ENCODE measurements at places on chromosomes 1 and 21. TPM values are rescaled to one million over a fixed set of nuclear protein-coding genes. Genes with fewer than 3 reads are reported as not detected.
A peak's percentile ranks its signal among the peaks of the same experiment; 100 is the strongest.

The FMO1 gene
- not detected for polyA plus RNA-seq

The S100A9 gene
- polyA plus RNA-seq: not detected

The TMEM82 gene
- not detected for polyA plus RNA-seq

The SPTA1 gene
- polyA plus RNA-seq: not detected

The OR10Z1 gene
- not detected for polyA plus RNA-seq

The SNRNP40 gene
- 51.9 TPM for polyA plus RNA-seq

The CKS1B gene
- 113 TPM for polyA plus RNA-seq

The AKR7A3 gene
- 0.24 TPM for polyA plus RNA-seq

DNA sequence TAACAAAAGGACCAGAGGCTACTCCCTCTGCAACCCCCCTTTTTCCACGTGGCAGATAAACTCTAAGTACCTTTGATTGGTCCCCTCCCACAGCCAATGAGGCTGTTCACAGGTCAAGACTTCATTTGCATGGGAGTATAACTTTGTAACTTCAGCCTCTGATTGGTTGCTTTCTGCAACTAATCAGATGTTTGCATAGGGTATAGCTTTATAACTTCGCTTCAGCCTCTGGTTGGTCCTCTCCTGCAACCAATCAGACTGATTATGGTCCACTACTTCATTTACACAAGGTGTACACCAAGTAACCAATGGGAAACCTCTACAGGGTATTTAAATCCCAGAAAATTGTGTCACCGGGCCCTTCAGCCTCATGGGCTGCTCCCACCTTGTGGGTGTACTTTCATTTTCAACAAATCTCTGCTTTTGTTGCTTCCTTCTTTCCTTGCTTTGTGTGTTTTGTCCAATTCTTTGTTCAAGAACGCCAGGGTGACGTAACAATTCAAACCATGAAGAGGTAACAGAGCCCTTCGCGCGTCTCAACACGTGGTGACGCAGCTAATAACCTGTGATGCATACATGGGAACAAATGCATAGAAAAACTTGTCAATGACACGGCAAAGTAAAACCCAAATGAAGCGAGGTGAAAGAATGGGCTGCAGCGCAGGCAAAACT, 47.2 kb downstream of the VPS26C start:
- DNase-seq: no peak

GRCh38 chr1:111218701-111219556, 8.6 kb upstream of the CHI3L2 start:
- no peak for DNase-seq

- no peak for DNase-seq
These were observed 739.0 kb downstream of the NCAM2 start for GRCh38 chr21:21737186-21737585.

GRCh38 chr1:26364956-26365355, 7.6 kb downstream of the ZNF683 start:
- DNase-seq: no peak

DNA sequence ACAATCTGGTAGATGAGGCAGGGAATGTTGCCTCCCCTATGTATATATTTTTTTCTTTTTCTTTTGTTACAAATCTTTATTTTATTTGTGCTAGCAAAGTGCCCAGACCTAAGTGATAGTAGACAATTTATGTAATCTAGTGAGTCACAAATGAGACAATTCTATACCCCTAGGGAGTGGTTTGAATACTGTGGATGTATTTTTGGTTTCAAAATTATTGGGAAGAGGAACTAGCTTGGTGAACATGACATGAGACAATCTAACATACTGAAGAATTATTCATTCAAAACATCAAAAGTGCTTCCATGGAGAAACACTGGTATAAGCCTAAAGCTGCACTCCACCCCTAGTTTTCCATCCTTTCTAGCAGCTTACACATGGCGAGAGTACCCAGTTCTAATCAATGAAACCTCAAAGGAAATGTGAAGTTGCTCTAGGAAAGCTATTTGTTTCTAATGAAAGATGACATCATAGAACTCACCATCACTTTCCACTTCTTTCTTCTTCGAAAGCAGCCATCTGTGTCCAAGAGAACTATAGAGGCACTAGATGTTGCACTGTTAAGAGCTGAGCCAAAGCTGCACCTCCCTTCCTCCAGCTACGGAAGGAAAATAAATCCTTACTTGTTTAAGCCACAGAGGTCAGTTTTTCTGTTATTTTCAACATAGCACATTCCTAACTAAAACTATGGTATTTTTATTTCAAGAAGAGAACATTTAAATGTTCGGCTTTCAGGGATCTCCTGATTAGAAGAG, 764.6 kb downstream of the LTN1 start:
- peak; percentile 30 for DNase-seq

- no peak for DNase-seq
These were observed 21.5 kb downstream of the RPL5 start for GRCh38 chr1:92853299-92853698.

- DNase-seq: no peak
These were observed 409 bp upstream of the HOOK1 start for GRCh38 chr1:59814180-59814900.

GRCh38 chr1:18299441-18300338, 181.0 kb upstream of the KLHDC7A start:
- peak; percentile 28 for DNase-seq

DNA sequence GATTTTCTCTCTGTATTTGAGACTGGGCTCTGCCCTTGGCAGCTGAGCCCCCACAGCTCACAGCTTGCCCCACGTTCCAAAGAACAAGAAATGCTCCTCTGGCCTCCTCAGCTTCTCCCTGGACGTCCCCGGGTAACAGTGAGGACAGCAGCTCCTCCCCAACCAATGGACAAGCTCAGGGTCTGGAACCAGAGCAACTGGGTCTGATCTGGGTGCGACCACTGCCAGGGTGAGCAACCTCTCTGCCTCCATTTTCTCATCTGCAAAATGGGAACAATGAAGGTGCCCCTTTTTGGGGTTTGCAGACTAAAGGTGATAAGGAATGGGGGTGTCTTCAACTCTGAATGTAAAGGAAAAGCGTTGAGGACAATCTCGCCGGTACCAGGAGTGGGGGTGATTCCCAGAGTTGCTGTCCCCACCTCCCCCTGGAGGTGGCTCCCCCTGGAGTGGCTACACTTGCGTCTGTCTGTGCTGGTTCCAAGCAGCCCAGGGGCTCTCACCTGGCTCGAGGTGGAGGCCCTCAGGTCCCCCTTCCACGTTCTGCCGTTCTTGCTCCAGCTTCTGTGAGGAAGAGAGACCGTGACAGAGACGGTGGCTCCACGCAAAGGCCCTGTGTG, 6.9 kb downstream of the C21orf58 start:
- no peak for DNase-seq

DNA sequence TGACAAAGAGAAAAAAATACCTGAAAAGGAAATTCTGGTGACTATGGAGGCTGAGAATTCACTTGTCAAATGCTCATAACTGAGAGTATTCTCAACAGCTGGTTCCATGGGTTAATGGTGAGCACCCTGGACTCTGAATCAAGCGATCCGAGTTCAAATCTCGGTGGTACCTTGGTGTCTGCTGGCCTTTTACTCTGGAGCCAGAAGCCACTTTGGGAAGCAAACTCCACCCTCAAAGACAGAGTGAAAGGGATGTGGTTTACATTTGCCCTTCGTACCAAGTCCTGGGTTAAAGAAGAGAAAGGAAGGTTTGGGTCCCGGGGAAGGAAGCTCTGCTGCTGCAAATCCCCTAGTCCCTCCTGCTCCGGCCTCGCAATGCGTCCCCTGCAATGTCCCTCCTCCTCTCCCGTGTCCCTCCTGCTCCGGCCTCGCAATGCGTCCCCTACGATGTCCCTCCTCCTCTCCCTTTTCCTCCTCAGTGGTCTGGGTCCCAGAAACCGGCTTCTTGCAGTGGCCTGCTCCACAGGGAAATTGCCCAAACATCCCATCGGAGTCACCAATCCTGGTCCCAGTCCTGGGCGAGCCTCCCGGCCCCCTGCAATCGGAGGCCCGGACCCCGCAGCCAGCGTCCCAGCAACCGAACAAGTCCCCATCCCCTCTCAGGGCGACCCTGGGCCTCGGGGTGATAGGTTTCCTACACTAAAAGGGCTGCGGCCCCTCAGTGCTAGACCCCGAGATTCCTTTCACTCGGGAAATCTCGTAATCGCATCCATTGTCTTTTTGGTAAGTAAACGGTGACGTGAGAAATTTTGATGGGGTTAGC, 129.4 kb downstream of the PPIAL4G start:
- peak; percentile 34 for DNase-seq

GRCh38 chr1:99726818-99727217, 39.6 kb downstream of the FRRS1 start:
- DNase-seq: no peak

DNA sequence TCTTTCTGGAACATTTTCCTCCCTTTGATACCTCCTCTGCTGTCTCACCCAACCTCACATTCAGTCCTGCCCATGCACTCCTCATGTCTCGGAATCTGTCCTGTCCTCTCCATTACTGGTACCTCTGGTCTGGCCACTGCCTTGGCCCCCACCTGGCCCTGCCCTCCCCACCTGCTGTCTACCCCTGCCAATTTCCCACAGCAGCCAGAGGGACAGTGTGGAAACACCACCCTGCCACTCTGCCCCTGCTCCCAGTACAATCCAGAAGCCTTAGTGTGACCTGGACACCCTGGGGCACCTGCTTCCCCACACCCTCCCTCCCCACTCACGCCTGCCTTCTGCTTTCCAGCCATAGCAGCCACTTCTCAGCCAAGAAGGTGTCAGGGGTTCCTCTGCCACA, 534.4 kb downstream of the MATN1 start:
- DNase-seq: no peak

DNA sequence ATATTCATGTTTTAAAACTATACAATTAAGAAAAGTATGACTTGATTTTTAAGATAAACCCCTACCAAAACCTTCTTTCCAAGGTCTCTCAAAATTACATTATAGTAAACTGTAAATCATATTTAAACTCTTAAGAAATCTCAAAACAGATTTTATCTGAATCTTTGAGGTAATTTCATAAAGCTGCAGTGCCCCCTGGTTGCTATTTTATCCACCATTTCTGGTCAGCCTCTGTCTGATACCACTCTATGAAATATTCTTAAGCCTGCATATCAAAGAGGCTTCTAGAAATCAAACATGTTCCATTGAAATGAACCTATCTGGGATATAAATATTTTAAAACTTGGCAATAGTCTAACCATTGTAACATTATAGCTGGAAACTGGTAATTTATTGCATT, 317.3 kb downstream of the COL11A1 start:
- peak; percentile 1 for DNase-seq

DNA sequence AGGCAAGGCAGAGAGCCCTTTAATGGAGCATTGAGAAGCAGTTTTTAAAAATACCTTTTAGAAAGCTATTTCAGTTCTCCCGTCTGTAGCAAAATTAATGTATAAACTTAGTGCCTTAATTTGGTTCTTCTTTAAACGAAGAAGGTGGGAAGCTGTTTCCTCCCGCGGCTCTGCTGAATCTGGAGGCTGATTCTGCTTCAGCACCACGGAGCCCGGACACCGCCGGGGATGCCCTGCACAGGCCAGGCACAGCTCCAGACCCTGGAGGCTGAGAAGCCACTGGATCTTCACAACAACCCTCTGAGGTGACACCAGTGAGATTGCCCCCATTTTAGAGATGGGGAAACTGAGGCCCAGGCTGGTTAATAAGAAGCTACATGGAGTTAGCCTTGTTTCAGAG, 175.8 kb upstream of the VAMP3 start:
- peak; percentile 20 for DNase-seq

GRCh38 chr1:39688706-39689105, 2.5 kb downstream of the HPCAL4 start:
- DNase-seq: peak; percentile 29

Measured in GM23248 (cell line).